ENCODE measurements at places on chromosomes 13 and 19.
A peak's percentile ranks its signal among the peaks of the same experiment; 100 is the strongest.

DNA sequence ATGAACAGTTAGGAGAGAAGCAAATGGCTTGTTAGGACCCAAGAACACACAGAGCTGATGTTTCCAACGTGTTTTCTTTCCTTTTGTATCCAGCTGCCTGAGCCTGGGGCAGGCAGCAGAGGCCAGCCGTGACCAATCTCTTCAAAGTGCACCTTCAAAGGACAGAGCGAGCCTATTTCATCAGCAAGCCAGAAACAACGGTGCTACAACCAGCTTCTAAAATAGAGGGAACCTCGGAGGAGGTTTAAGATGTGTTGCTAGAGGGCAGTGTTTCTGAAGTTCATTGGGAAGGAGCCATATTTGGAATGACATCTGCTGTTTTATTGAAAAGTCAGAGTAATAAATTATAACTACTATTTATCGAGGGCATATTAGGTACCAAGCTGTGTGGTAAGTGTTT lies 56.2 kb upstream of the RFC3 start:
- no peak for DNase-seq

DNA sequence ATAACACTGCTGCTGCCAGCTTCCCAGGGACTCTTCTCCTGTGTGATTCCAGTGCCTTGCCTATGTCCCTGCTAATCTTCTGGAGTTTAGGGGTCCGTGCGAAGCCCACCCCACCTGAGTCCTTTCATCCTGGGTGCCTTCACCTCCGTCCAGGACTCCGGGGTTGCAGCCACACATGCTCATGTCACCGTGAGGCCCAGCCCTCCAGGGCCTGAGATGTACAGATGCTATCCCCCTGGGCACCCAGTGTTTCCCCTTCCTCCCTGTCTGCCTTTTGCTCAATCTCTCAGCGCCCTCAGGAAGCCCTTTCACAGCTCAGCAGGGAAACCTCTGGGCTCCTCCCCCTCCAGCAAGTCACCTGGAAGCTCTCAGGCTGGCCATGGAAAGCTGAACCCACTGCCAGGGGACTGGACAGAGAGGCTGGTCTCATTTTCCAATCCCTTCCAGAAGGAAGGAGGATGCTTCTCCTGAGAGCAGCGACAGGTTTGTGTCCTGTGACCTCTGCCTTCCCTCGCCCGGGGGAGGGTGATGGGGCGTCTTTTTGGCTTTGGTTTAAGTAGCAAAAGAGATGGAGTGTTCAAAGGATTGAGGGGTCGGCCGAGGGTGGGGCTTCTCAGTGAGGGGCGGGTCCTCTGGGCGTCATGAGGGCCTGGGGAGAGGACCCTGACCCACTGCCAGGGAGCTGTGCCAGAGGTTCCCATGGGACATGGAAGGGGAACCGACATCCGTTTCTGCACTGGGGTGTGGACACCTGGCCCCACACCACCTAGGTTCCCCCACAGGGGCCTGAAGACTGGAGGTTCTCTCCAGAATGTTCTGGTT lies 30.8 kb upstream of the TFDP1 start:
- no peak for DNase-seq

- no peak for DNase-seq
Measured at GRCh38 chr13:114074671-114075315, 57.6 kb downstream of the RASA3 start.

- no peak for DNase-seq
Measured at GRCh38 chr19:6340493-6341201, 7.2 kb upstream of the ACER1 start.

DNA sequence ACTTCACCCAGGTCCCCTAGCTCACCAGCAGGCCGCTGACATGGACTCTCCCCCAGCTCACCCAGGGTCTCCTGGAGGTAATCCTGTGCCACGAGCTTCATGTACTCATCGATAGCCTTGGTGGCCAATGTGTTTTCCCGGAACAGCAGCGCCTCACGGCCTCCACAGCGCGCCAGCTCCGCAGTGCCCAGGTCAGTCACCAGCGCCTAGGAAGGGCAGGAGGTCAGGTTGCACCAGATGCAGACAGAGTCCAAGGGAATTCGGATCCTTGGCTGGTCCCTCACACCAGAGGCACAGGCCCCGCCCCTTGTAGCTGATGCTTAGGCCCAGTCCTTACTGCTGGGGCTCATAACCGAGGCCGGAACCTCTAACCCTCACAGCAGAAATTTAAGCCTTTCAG lies 6.7 kb upstream of the WIZ start:
- no peak for DNase-seq

- peak; percentile 4 for DNase-seq
Measured at GRCh38 chr13:30615866-30616541, 1.7 kb upstream of the USPL1 start.

DNA sequence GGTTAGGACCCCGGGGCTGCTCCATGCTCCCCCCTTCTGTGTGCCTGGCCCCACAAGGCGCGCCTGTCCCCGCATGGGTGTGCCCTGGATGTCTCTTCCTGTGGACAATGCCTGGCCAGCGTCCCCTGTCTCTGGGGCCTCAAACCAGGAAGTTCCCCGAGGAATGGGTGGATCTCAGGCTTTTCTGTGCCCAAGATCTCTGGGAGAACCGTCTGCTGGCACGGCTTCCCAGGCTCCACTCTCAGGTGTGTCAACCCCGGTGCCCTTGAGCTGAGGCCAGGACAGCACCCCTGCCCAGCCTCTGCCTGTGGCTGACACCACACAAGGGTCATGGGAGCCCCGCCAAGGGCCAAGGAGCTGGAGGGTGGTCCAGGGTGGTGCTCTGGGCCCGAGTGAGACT lies 15.7 kb downstream of the ZNF444 start:
- no peak for DNase-seq

GRCh38 chr19:32751066-32751465 lies 31.5 kb downstream of the TDRD12 start:
- no peak for DNase-seq

- no peak for DNase-seq
Measured at GRCh38 chr19:24069905-24070657, 16.9 kb upstream of the ZNF254 start.

- DNase-seq = no peak
Measured at GRCh38 chr13:91889641-91890040, 491.2 kb downstream of the GPC5 start.

GRCh38 chr19:3483226-3483628 lies at the start of gene SMIM44:
SMIM44 (minus strand) TSS chr19:3483441; CDS start chr19:3483403, 38 bp downstream.
- no peak for DNase-seq

DNA sequence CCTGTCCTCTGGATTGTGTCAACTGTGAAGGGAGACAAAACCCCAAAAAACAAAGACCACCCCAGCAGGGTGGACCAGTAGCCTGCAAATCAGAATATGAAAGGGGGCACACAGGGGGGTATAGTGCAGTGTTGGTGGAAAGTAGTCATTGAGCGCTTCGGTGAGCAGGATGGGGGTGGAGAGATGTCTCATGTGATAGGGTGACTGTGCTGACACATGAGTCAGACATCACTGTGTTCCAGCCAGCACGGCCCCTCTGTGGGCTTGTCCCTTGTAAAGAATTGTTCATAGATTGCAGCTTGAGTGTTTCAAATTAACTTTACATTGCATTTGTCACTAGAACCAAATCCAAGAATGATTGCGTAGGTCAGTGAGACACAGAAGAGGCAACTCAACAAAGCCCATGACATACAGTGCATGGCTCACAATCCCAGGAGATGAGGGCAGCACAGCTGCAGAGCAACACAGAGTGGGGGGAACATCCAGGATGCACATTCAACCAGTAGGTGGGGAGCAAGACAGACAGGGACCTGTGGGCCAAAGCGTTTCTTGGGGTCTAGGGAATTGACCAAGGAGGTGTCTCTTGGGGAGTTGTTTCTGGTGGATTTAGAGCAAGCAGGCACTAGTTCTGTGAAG lies 7.5 kb downstream of the ZNF440 start:
- DNase-seq = no peak

DNA sequence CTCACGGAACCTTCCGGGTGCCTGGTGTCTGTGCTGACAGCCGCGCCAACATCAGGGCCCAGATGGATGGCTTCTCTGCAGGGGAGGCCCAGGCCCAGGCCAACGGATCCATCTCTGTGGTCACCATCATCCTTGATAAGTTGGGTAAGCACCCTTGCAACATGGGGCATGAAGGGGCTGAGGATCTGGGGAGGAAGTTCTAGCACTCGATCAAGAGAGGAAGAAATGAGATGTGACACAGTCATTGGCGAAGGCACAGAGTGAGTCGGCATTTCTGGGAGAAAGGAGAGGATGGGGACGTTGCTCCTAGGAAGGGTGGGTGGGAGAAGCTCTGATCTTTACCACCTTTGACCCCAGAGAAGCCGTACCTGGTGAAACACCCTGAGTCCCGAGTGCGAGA lies 4.4 kb downstream of the CILP2 start:
- no peak for DNase-seq

GRCh38 chr19:46785054-46785979 lies 3.1 kb downstream of the SLC1A5 start:
- no peak for DNase-seq

DNA sequence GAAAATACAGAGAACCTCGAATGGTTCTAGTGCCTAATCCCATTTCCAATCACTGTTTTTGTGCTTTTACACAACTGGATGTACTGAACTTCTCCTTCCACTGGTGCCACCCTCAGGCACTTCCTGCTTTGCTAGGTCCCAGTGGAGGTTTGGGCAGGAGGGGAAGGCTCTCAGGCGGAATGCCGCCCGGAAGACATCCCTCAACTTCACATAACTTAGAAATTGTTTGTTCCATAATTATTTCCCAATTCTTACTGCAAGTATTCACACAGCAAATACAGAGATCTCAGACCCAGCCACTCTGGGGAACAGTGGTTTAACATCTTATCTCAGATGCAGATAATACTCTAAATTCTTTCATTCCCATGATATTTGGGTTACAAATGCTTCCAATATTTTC lies 195.7 kb upstream of the IPO5 start:
- no peak for DNase-seq
